ENCODE measurements at places on chromosomes 16 and 17.

- no peak for DNase-seq
Measured at GRCh38 chr16:27849621-27850020, 213.9 kb downstream of the GSG1L start.

DNA sequence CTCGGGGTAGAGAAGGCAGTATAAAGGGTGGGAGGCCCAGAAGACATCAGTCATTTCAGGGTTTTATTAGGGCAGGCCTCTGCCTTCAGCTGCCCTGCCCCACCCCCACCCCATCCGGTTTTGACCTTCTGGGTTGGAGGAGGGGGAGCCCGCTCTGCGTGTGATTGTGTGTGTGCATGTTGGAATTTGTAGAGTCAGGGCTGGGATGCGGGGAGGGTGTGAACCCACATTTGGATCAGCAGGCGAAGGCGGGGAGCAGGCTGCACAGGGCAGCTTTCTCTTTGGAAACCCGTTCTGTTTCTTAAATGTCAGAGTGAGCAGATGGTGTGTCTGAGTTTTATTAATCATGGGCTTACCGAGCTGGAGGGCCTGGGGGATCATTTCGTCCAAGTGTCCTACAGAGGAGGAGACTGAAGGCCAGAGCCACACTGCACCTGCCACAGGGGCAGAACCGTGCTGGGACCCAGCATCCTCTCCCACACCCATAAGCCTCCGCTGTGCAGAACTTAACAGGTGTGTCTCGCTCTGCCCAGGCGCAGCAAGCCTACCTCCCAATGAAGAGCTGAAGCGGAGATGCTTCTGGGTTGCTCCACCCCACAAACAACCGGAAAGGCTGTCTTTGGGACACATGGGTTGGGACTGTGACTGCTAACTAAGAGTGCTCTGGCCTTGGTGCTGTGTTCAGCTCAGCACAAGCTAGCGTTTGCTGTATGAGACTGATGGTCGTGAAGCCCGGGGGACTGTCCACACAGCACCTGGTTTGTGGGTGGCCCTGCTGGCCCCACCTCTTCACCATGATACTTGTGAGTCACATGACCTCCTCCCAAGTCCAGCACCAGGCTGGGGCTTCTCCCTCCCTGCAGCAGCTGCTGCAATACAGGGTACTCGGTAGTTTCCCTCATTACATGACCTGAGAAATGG, 70.9 kb upstream of the GSE1 start:
- no peak for DNase-seq

GRCh38 chr16:58442547-58442946, 50.3 kb downstream of the GINS3 start:
- no peak for DNase-seq

DNA sequence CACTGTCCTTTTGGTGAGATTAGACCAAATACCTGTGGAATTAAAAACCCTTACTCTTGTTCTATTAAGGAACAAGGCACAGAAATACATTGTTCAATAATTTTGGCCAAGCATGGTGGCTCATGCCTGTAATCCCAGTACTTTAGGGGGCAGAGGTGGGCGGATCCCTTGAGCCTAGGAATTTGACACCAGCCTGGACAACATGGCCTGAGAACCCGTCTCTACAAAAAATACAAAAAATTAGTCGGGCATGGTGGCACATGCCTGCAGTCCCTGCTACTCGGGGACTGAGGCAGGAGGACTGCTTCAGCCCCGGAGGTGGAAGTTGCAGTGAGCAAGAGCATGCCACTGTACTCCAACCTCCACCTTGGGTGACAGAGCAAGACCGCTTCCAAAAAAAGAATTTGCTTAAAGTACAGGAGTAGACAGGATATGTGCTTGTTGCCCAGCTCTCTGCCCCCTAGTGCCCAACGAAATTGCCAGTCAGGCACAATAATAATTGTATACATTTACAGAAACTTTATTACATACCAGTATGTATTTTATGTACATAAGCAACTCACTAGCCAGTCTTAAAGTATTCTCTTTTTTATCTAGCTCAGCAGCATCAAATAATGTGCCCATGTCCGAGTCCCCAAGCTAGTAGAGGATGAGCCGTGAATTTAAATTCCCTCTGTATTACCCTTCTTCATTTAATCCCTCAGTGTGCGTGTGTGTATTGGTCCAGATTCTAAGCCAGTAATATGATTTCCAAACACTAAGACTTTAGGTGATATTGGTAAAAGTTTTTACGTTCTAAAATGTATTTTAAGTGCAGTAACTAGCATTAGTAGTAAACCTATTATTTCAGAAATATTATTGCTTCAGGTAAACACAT, 1.4 kb downstream of the THUMPD1 start:
- DNase-seq: no peak

DNA sequence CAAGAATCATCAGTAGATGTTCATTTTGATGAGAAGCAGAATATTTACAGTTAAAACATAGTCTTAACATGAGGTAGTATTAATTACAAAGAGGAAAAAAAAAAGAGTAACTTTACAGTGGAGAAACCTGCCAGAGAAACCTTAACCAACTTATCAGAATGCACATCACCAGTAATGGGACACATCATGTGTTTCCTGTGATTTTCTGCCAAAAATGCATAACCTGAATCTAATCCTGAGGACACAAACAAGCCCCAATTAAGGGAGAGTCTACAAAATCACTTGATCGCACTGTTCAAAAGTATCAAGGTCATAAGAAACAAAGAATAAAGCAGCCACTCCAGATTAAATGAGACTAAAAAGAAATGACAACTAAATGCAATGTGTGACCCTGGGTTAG, 18.2 kb upstream of the QRICH2 start:
- DNase-seq: no peak
